ENCODE measurements at places on chromosomes 13 and 19.

DNA sequence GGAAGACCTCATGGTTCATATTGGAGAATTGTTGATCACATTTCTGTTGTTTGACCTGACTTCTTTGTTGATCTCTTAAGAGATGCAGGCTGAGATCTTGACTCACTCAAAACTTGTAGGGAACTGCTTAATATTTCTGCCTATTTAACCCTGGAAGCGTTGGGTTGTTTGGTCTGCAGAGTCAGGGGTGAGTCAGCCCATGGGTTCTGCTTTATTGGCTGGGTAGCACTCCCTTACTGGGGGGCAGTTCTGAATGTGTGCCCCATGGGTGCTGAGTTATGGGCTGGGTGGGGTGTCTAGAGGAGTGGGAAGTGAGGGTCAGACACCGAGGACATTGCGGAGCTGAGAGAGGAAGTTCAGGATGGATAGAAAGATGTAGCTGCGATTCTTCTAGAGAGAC, 87.9 kb downstream of the LRCH1 start:
- DNase-seq = peak; percentile 48

DNA sequence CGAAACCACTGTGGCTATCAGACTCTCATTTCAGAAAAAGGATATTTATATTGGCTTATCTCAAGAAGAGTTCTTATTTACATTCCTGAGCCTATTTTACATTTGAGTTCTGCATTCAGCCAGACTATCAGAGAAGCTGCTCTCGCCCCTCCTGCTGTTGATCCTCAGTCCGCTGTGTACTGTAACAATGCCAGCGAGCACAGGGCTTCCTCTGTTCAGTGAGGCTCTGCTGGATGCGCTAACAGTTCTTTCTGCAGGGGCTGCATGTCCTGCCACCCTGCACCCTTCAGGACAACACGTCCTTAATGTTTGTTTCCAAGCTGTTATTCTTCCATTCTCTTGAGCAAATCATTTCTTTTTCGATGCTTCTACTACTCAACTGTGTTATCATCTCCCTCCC, 463.7 kb upstream of the SGCG start:
- DNase-seq = no peak

DNA sequence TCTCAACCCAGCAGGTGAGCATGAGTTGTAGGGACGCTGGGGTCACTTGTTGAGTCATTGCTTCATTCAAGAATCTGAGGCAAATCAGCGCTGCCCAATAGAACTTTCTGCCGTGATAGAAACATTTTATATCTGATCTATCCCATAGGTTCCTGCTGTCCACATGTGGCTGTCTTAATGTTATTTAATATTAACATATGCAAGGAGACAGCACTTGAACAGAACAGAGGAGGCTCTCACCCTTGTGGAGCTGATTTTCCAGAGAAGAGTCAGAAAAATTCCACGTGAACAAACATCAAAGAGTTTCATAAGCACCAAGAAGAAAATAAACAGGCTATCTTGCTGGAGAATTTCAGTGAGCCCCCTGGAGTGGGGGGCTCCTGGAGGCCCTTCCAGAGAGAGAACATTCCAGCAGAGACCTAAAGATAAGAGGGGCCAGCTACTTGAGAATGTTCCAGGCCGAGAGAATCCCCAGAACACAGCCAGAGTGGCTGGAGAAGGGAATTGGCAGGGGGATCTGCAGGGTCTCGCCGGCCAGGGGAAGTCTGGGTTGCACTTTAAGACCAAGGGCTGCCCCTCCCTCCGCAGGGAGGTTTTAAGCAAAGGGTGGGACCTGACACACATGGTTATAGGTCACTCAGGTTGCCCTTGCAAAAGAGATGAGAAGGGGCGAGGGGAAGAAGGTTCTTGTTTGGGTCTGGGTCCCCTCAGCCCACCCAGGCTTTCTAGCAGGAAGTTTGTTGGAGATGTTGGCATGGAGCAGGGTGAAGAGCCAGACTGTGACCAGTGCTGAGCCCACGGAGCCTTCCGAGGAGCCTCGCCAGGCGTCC, 135.7 kb downstream of the CRYL1 start:
- peak; percentile 71 for DNase-seq

DNA sequence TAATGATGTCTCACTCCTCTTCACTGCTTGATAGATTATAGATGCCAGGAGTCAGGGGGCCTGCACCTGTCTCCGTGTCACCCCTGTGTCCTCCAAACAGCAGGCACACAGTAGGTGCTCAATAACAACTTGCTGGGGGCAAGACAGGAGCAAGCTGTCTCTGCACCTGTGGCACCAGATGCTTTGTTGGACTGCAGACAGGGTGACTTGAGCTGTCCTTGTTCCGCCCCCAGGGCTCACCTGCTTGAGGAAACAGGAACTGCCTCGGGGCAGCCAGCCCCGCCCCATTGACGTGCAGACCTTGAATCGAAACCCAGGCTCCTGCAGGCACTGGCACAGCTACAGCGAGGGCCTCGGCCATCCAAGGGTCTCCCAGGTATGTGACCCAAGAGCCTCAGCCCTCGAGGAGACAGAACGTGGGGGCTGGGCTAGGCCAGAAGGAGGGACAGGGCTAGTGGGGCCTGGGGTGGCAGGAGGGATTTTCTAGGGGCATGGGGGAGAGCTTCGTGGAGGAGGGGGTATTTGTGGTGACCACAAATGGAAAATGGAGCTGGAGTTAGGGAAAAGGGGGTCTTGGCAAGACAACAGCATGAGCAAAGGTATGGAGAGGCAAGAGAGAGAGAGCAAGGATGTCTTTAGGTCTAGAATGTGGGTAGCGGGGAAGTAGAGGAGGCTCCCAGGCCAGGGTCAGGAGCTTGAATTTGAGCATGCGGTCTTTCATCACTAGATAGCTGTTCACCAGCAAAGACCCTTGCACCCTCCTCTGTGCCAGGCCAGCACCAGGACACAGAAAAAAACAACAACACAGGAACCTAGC, at the start of gene HSH2D:
Gene HSH2D (plus strand): TSS at position 287 of the 817 bp plus-strand sequence. CDS start 5,066 bp downstream, outside the sequence.
- no peak for DNase-seq

DNA sequence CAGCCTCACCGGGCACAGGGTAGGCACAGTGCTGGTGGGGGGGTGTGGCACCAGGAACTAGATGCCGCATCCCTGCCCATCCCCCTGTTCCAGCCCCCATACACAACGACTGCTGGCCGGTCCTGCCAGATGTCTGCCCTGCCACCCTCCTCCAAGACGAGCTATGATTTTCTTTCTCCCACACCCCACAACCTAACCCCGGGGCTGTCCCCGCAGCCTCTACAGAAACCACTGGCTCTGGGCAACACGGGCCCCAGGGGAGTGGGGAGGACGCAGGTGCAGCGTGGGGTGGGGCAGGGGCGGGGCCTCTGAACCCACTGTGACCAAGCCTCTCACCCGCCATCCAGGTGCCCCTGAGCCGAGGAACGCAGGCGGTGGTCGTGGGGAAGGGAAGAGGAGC, 15.5 kb downstream of the PGLS start:
- DNase-seq = no peak

DNA sequence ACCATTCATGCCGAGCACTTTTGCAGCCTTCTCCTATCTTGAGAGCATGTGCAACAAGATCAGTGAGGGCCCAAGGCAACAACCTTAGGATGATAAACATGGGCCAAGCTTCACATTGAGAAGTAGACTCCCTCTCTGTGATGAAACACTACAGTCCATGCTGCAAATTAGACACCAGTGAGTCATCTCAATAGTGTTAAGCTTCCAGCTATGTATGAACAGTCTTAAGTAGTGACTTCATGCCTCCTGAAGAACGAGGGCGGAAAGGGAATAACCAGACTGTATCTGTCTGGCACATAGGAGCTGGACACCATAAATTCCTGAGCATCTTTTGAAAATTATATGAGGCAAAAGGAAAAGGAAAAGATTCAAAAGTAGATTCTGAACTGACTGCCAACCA, 309.9 kb upstream of the SLITRK1 start:
- peak; percentile 90 for DNase-seq

- no peak for DNase-seq
These were observed 31.1 kb downstream of the SLC7A1 start for GRCh38 chr13:29564373-29564772.

- DNase-seq = no peak
These were observed 155.6 kb downstream of the COG6 start for GRCh38 chr13:39811051-39811450.

- DNase-seq = peak; percentile 54
These were observed at the start of gene STOML3 for GRCh38 chr13:38990693-38991092. STOML3 (minus strand) TSS chr13:38990831; CDS start chr13:38990721, 110 bp downstream.

GRCh38 chr13:97934590-97934989, 18.9 kb upstream of the IPO5 start:
- no peak for DNase-seq

DNA sequence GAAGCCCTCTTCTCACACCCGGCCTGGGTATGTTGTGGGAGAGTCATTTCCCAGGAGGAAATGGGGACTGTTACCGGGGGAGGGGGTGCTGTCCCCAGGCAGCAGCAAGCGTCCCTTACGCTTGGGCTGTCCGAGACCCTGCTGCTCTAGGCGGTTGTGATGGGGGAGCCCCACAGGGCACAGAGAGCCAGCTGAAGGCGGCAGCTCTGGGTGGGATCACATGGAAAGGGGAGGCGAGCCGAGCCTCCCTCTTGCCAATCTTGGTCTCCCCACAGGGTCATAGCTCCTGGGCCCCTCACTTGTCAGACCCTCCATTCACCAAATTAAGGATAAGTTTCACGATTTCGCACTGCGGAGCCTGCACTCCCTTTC, 22.0 kb downstream of the EPN1 start:
- DNase-seq = no peak

GRCh38 chr13:99399623-99399974, 92.4 kb upstream of the GPR183 start:
- DNase-seq = no peak

- DNase-seq = peak; percentile 5
These were observed 55.4 kb upstream of the ZNF724 start for GRCh38 chr19:23305555-23305954.

DNA sequence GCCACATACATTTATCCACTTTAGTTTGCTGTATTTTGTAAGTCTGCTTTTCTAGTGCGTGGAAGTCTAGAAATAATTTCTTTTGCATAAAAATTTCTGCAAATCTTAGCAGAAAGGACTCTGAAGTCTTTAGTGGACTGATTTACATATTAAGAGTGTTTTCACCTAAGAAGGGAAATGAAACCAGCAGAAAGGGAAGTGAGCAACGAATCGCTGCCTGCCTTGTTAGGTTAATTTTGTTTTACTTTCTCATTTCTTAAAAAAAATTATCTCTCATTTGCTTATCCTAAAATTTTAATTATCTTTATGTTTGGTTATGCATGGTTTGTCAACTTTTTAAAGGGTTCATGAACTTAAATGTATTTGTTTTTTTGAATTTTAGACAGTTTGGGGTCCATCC, 767 bp upstream of the GPR18 start:
- DNase-seq = no peak

DNA sequence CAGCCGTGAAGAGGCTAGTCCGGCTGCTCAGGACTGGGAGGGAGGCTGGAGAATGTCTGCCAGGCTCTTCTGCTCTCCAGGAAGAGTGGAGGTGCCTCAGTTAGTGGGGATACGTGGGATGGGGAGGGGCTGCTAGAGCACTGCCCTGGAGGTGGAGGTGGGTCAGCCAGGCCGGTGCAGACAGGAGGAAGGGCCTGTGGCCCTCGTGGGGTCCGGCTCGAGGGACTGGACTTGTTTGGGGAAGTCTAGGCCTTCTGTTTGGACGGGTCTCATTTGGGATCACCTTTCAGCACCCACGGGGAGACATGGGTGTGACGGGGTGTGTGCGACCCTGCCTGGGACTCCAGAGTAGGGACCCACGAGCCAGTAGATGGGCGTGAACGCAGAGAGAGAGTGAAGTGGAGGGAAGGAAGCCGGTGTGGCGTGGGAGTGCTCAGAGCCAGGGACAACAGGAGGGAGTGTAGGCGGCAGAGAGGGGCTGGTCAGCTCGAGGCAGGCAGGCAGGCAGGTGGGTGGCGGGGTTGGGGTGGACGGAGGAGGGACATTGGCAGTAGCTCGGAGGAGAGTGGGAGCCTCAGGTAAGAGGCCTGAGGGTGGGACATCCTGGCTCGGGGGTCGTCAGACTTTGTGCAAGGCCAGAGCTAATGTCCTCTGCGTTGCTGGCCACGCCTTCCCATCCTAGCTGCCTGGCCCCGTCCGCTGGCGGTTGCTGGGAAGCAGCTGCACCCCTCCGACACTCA, 11.5 kb downstream of the EPN1 start:
- no peak for DNase-seq

DNA sequence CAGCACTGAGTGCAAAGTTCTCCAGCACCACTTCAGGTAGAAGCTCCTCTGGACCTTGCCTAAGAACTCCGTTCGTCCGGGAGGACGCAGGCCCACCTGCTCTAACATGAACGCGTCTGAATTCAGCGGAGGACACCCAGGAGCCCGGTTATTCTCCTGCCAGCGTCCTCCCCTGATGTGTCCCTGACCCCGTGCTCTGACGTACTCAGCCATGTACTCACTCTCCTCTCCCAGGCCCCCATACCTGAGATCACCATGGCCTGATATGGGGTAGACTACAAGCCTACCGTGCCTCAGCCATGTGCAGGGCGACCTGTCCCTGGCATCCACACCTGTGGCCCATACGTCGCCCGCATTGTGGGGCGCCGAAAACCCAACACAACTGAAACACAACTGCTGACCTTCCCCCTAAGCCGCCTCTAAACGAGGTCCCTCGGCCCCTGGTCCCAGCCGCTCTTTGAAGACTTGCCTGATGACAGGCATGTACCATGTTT, 744 bp upstream of the ZNF584 start:
- peak; percentile 38 for DNase-seq

DNA sequence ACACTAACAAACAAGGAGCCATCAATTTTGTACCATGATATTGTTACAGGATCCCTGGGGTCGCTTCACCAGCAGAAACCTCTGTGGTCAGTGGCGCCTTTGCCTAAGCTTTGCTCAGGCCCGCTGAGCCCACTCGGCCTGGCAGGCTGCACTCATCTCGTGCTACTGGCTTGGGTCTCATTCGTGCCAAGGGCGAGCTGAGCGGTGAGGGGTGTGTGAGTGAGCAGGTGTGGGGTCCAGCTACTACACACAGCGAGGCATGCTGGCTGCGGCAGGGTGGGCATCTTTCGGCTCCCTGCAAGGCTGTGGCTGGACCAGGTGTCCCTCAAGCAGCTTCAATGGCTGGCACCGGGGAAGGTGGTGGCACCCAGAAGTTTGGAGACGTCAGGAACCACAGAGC, 19.1 kb downstream of the CPB2 start:
- DNase-seq = no peak

- DNase-seq = peak; percentile 46
These were observed 3.4 kb downstream of the BSG start for GRCh38 chr19:575527-576506.

GRCh38 chr19:9885077-9885552, 50.0 kb downstream of the PIN1 start:
- peak; percentile 38 for DNase-seq

- DNase-seq = no peak
These were observed 10.2 kb downstream of the PLPPR3 start for GRCh38 chr19:811506-812048.

- no peak for DNase-seq
These were observed 5.9 kb upstream of the MLNR start for GRCh38 chr13:49213997-49214916.

- peak; percentile 87 for DNase-seq
These were observed 3.4 kb downstream of the DNMT1 start for GRCh38 chr19:10191347-10191746.

DNA sequence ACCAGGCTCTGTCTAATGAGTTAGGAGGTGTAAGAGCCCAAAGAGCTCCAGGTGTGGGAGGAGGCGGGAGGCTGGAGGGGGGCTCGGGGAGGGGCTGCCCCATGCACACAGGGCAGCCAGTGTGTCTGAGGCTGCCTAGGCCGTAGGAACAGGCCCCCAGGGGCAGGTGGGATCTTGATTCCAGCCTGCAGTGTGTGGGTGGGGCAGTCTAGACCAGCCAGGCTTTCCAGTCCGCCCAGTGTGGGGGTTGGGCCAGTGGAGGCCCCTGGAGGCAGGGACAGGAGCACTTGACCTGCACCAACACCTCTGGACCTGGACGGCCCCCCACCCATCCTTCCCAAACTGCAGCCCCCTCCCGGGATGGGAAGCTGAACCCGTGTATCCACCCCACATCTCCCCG, 5.4 kb upstream of the CAMSAP3 start:
- DNase-seq = no peak

Data from choroid plexus epithelial cell (primary cell).